CD4-positive, alpha-beta T cell treated with Interleukin-4 for 4 hours (primary cell): ENCODE measurements at places on chromosomes 13 and 19.

DNA sequence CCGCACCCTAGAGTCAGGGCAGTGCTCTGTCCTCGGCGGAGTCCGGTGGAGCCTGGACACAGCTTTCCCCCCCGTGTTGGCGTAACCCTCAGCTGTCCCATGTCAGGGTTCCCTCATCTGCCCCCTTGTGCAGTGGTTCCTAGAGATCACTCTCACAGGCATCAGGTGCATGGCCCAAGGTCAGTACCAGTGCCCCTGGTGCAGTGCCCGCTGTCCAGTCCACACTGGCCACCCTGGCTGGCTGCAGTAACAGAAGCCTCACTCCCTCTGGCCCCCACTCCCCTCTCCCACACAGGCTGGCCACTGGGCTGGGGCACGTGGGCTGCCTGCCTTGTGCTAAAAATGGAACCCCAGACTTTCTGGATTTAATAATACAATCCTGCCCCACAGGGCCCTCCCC is 49.6 kb upstream of the C1QTNF9B start:
- no peak for DNase-seq

DNA sequence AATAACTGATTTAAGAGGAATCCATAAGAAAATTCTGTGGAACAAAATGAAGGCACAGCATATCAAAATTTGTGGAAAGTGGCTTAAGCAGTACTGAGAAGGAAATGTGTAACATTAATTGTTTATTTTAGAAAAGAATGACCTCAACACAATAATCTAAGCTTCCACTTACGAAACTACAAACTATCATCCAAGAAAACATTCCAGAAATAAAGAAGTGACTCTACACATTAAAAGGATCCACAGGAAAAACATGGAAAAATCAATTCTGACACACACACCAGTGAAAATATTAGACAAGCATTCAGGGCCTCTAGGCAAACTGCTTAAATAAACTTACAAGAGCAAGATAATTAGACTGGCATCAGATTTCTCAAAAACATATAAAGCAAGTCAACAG is 14.0 kb downstream of the EXOSC8 start:
- DNase-seq, result no peak

DNA sequence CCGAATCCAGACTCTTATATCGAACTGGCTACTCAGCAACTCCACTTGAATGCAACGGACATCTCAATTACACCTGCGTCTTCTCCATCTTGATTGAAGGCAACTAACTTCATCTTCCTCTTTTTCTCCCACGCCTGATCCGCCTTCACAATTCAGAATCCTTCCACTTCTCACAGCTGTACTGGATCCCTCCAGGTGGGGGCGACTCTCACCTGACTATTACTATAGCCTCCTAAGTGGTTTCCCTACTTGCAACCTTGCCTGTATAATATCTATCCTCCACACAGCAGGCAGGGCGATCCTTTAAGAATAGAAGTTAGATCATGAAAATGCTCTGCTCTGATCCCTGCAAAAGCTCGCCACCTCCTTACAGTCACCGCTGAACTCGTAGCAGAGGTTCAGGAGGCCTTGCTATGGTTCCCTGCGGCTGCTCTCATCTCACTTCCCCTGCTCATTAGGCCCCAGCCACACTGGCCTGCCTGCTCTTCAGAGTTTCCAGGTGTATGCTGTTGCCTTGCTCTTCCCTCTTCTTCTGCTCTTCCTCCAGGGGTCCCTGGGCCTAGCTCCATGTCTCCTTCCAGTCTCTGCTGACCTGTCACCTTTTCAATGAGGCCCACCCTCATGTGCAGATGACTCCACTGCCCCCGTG is 31.9 kb downstream of the RFXAP start:
- DNase-seq, result no peak

DNA sequence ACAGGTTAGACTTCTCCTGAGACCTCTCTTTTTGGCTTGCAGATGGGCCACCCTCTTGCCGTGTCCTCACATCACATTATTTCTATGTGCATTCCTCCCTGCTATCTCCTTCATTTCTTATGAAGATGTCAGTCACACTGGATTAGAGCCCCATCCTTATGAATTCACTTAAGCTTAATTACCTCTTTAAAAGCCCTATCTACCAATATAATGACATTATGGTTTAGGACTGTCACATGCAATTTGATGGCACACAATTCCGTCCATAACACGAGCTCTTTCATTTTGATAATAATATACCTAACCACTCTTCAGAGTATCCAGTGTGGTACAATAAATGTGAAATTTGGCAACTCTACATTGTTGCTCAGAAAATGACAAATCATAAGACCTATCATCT is 1037.3 kb downstream of the DIAPH3 start:
- no peak for DNase-seq

- DNase-seq, result peak; percentile 0
Measured at GRCh38 chr19:28468701-28469459, 744.1 kb downstream of the UQCRFS1 start.

- DNase-seq, result no peak
Measured at GRCh38 chr13:70407486-70407885, 299.2 kb upstream of the KLHL1 start.

- no peak for DNase-seq
Measured at GRCh38 chr13:44064357-44064756, 184.7 kb downstream of the LACC1 start.

GRCh38 chr13:36918246-36919131 is 1.5 kb downstream of the SMAD9 start:
- no peak for DNase-seq

DNA sequence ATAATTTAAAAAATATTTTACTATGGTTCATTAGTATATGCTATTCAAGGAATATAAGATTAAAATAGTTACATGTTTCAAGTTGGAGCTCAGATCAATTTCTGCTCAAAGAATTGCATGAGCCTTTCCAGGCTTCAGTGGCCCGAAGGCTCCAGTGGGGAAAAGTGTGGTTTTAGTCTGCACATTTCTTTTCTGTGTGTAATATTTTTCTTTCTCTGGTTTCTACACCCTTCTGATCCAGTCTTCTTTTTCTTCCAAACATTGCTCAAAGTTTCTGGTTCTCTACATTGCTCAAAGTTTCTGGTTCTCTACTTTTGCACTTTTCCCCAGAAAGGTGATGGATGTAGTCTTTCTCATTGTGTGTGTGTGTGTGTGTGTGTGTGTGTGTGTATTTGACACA is 64.7 kb upstream of the OXGR1 start:
- no peak for DNase-seq

DNA sequence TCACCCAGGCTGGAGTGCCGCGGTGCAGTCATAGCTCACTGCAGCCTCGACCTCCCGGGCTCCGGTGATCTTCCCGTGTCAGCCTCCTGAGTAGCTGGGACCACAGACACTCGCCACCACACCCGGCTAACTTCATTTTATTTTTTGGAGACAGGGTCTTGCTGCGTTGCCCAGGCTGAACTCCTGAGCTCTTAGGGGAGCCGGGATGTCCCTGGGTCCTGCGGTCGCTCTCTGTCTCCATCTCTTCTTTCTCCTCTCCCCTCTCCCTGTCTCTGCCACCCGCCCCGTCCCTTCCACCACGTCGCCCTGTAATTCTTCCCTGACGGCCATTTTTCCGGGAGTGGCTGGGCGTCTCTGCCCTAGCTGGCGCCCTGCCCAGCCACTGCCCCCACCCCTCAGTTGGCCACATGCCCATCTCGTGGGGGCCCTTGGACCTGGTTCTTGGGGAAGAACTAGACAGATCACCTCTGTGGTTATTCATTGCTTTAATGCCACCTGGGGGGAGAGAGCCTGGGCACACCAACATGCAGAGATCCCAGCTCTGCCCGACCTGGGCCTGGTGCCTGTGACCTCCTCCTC is 18.9 kb downstream of the ARID3A start:
- no peak for DNase-seq

GRCh38 chr19:19487950-19488874 is 27.1 kb downstream of the TSSK6 start:
- DNase-seq, result no peak

GRCh38 chr19:18520848-18521691 is 800 bp downstream of the ELL start:
- DNase-seq, result no peak

DNA sequence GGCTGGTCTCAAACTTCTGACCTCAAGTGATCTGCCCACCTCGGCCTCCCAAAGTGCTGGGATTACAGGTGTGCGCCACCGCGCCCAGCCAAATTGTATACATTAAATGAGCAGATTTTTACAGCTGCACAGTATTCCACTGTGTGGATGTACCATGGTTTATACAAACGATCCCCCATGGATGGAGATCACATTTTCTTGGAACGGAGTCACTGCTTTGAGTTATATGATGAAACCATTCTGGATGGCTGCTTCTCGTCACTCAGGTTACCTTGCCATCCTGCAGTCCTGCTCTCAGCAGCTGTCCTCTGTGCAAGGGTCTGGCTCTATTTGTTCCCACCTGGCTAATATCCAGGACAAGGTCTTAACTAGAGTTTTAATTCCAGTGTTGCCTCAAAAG is 39.1 kb upstream of the SLC15A1 start:
- DNase-seq, result no peak

DNA sequence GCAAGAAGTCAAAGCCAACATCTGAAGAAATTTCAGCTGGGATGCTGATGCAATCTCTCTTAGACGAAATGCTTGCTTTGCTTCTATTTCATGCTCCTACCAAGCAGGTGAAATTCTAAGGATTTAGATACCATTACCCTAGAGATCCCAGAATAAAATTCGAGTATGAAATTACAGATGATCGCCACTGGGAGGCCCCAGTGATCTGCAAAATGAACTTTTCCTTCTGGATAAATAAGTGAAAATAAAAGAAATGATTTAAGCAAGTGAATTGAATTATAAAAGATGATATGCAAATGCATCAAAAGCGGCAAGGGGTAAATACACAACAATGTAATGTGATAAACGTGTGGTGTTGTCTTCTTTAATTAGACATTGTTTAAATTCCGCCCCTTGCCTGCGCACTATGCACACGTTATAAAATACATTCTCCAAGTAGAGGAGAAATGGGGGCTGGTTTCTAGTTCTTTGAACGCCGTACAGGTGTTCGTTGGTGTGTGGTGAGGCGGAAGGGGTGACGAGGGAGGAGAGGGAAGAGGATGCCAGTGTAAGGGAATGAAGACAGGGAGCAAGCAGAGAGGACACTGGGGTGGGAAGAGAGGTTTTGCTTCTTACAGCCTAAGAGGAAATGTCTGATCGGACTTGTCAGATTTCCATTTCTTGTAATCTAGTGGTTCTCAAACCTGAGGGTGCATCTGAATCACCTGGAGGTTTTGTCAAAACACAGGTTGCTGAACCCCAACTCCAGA is 58.0 kb downstream of the ERCC5 start:
- no peak for DNase-seq

- DNase-seq, result no peak
Measured at GRCh38 chr13:21238267-21238666, 61.8 kb downstream of the MRPL57 start.

- DNase-seq, result no peak
Measured at GRCh38 chr13:99185606-99186005, 15.0 kb upstream of the UBAC2 start.

GRCh38 chr13:74768521-74769085 is 634.4 kb upstream of the KLF12 start:
- no peak for DNase-seq

DNA sequence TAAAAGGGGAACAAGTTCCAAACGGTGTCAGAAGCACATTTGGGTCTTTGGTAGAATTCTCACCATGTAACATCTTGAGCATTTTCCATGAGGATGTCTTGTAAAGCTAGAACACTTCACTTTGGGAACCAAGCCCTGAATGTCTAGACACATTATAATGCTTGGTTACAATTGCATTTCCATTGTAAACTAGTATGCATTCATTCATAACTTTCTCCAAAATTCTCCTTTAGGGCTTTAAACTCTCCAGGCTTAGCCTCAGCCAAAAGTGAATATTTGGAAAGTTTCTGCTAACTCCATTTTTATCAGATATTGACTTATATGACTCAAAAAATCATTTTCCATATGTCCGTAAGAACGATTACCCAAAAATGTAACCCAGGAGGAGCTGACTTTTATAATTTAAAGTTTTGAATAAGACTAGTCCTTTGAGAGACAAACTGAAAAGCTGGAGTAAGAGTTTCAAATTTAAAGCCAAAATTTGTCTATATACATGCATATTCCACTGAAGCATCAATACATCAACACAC is 1170.4 kb downstream of the EFNB2 start:
- DNase-seq, result no peak

DNA sequence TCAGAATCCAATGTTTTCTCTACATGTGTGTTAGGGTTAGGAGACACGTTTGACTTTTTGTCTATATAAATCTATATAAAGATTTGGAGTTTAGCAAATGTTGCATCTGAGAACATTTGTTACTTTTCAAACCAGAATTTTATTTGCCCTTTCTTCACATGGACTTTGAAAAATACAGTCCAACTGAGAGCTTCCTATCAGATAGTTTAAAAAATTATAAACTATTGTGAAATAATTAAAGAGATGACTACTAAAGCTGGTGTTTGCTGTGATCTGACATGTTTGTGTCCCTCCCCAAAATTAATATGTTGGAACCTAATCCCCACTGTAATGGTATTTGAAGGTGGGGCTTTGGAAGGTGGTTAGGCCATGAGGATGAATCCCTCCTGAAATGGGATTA is 297.1 kb downstream of the ITGBL1 start:
- no peak for DNase-seq

- DNase-seq, result no peak
Measured at GRCh38 chr13:71209217-71209616, 657.8 kb downstream of the DACH1 start.

DNA sequence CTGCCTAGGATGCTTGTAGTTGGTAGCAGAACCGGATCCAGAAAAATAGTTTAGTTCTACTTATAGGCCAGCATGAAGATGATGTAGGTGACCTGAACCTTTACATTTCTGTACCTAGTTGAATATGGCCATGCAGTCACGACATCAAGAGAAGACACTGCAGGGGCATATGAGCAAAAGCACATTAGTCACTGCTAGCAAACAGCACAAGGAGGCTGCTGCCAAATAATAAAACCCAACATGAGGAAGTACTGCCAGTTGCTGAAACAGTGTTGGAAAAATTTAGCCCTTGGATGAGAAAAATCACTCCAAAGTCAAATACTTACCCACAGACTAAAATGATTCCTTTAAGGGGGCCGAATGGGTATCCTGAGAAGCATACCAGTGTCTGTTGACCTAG is 20.8 kb downstream of the ERICH6B start:
- no peak for DNase-seq

- no peak for DNase-seq
Measured at GRCh38 chr19:19461306-19461670, 54.1 kb downstream of the TSSK6 start.

- DNase-seq, result no peak
Measured at GRCh38 chr19:11209839-11210655, 12.7 kb upstream of the KANK2 start.
